ENCODE measurements at places on chromosomes 3 and 15.

- DNase-seq: no peak
Measured at GRCh38 chr3:121483290-121483689, 62.5 kb downstream of the POLQ start.

DNA sequence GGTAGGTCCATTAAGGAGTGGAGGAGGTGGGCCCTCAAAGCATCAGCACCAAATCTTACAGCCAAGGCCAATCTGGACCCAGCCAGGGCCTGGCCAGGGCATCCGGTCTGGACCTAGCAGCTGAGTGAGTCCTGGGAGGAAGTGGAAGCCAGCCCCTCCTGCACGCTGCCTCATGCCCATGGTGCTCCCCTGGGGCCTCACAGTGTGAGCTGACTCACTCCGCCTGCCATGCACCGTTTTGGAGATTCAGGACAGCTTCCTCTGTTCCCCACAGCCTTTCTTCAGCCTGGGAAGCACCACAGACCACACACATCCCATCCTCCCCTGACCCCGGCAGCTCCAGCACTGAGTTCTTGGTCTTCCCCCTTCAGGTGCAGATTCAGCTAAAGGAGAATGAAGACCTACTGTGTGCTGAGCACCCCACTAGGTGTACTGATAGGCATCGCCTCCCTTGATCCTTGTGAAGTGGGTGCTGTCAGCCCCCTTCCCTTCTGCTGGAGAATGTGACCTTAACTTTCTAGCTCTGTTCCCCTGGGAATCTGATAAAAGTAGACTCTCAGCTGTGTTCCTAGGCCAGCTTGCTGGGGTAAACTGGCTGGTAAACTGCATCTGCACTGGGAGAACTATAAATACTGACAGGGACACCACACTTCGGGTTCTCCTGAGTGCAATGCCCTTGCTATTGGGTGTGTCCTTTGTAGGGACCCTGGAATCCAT lies 36.8 kb upstream of the SEC13 start:
- DNase-seq: no peak

DNA sequence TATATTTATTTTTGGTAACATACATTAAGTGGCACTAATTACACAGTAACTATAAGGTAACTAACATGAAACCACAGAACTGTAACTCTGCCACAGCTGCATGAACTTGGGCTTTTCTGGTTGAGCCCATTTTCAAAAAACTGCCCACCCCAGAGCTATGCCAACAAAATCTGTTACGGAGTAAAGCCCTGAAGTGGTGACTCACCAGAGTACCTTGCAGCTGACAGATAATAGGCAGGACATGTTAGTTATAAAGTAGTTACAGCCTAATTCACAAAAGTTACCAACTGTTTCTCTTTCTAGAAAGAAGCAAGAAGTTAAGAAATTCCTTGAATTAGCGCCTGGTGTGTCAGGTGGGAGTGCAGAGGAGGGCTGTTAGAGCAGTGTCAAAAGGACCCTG lies 1.5 kb upstream of the GPX1 start:
- no peak for DNase-seq

GRCh38 chr15:33810806-33811205 lies 157.5 kb upstream of the CHRM5 start:
- DNase-seq: no peak

GRCh38 chr3:134381831-134382442 lies 7.7 kb upstream of the AMOTL2 start:
- no peak for DNase-seq

GRCh38 chr15:64507845-64508244 lies 47.5 kb downstream of the ZNF609 start:
- no peak for DNase-seq

DNA sequence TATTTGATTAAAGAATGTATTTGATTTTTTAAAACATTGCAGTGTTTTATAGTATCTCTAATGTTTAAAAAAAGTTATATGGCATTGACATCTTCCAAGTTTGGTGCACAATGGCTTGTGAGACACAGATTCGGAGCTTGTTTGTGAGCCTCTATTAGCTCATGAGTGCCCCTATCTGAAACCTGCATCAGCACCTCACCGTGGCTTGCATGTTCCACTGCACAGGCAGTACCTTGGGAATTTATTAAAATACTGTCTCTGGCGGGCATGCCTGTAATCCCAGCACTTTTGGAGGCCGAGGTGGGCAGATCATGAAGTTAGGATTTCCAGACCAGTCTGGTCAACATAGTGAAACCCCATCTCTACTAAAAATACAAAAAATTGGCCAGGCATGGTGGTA lies 6.8 kb upstream of the RTP2 start:
- DNase-seq: no peak

DNA sequence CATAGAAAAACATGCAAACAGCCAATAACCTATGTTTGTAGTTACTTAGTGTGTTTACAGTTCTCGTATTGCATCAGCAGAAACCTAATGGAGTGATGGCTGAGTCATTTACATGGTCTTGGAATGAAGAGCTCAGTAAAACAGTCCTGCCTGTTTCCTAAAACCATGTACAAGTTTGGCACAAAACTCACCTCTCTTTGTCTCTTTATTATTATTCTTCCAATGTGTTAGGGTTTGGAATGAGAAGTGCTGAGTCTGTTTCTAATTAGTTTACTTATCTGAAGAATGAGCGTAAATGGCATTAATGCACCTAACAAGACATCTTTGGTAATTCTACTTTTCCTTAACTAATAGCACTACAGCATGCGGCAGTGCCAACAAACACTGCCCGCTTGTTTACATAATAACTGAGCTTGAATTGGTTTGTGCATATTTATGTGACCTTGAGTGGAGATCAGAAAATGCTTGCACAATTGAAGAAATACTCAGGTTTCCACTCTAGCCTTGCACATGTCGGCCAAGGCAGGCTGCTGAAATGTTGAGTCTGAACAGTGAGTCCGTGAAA lies 385.4 kb upstream of the SEMA6D start:
- no peak for DNase-seq

GRCh38 chr15:85570336-85570735 lies 189.9 kb downstream of the AKAP13 start:
- DNase-seq: no peak

DNA sequence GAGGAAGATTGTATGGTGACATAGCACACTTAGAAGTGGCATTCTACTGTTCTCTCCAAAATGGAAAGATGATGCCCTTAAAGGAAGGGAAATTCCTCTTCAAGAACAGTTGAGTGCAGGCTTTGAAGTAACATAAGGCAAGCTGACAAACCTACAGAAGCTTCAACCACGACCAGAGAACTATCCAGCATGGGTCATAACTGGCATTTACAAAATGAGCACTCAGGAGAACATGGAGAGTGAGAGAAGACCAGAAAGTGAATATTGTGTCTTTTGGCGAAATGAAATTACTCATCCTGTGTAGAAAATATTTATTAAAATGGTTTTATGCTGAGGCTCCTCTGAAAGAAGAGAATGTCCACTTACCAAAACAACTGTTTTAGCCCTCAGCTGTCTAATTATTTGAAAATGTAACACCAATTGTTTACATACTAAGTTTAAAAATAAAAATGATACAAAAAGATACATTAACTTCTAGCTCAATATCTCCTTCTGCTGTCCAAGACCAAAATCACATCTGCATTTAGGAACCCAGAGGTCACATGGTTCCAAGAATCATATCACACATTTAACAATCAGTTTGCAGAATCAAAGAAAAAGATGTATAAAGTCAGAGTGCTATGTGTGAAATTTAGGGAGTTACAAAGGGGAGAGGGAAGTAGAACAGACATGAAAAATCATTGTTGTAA lies 216.9 kb downstream of the ATP8B4 start:
- DNase-seq: no peak

- DNase-seq: no peak
Measured at GRCh38 chr15:66145726-66146182, 107.8 kb downstream of the MEGF11 start.

- DNase-seq: no peak
Measured at GRCh38 chr15:55820043-55820442, 77.1 kb upstream of the PRTG start.

GRCh38 chr15:100638177-100638730 lies 35.9 kb downstream of the ASB7 start:
- no peak for DNase-seq

GRCh38 chr15:71066983-71067382 lies 48.3 kb upstream of the THSD4 start:
- no peak for DNase-seq

GRCh38 chr3:172606021-172606420 lies 82.8 kb upstream of the TNFSF10 start:
- DNase-seq: no peak

- DNase-seq: no peak
Measured at GRCh38 chr3:74527566-74527965, 86.9 kb downstream of the CNTN3 start.

GRCh38 chr3:72593881-72594397 lies 254.3 kb downstream of the SHQ1 start:
- DNase-seq: no peak

GRCh38 chr3:33704891-33705290 lies 13.2 kb downstream of the CLASP2 start:
- DNase-seq: no peak

DNA sequence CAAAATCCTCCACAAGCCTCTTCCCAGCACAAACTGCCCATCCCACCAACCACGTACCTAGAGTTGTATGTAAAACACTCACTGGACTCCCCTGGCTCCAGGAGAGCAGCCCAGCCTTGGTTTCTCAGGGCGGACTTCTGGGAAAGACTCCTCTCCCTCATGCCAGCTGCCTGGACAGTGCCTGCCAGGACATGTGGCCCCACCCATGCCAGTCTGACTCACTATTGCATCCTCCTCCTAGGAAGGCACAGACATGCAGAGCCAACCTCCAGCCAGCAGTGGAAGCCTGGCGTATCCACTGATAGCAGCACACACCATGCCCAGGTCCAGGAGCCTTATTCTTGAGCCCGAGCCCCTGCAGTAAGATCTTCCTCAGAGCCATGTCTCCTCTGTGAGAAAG lies 8.6 kb downstream of the PKM start:
- DNase-seq: no peak

- no peak for DNase-seq
Measured at GRCh38 chr15:99681990-99682389, 51.2 kb downstream of the LYSMD4 start.

DNA sequence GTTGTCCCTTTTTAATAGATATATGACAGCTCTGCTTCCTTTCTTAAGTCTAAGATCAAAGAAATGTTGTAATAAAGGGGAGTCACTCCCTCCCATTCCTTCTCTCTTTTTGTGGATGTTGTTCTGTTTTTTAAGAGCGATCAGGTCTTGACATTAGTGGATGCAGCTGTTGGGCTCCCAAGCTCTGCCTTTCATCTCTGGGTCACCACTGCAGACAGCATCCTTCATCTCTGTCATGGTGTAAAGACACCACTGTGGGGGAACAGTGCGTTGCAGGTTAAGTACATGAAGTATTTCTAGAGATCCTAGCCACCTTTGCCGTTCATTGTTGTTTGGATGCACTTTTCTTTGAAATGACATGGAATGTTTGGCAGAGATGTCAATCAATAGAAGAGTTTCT lies 17.7 kb downstream of the FNDC3B start:
- DNase-seq: no peak

- no peak for DNase-seq
Measured at GRCh38 chr15:48017747-48018146, 103.0 kb upstream of the SLC24A5 start.

DNA sequence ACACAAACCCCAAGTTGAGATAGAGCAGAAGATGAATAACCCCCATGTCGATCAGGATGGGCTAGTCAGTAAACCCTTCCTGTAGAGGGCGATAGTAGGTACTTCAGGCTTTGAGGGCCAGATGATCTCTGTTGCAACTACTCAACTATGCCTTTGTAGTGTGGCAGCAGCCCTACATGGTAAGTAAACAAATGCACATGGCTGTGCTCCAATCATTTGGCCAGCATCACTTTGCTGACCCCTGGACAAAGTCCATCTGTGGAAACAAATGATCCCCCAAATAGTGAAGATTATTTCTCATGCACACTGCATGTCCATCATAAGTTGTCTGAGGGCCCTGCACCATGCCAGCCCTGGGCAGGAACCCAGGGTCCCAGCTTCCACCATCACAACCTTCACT lies 402.2 kb upstream of the PROK2 start:
- DNase-seq: no peak

GRCh38 chr3:123082370-123083065 lies 15.7 kb downstream of the PDIA5 start:
- no peak for DNase-seq

All from stimulated activated CD4-positive, alpha-beta T cell treated with anti-CD3 and anti-CD28 coated beads, Interleukin-4, amount 100 ng/mL, for 1 hour (primary cell).